ENCODE measurements at places on chromosomes 2 and 18.

GRCh38 chr2:166239548-166239947 lies 111.7 kb upstream of the SCN1A start:
- peak; percentile 83 for DNase-seq

- DNase-seq = peak; percentile 89
These were observed 104.3 kb downstream of the PRKCE start for GRCh38 chr2:45755585-45756335.

DNA sequence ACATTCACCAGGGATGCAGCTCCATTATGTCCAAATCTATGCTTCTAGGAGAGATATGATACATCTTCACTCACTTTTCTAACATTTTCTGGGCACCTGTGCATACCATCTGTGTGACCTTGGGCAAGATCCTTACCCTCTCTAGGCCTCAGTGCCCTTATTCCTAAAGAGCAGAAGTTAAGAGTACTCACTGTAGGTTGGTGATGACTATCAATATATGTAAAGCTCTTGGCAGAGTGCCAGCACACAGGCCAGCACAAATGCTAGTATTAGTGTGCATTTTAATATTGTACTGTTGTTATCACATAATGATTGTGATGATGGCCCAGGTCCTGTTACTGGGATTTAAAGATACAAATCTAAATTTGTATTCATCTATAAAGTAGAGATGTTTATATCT lies 199.2 kb downstream of the RAD51AP2 start:
- DNase-seq = no peak

DNA sequence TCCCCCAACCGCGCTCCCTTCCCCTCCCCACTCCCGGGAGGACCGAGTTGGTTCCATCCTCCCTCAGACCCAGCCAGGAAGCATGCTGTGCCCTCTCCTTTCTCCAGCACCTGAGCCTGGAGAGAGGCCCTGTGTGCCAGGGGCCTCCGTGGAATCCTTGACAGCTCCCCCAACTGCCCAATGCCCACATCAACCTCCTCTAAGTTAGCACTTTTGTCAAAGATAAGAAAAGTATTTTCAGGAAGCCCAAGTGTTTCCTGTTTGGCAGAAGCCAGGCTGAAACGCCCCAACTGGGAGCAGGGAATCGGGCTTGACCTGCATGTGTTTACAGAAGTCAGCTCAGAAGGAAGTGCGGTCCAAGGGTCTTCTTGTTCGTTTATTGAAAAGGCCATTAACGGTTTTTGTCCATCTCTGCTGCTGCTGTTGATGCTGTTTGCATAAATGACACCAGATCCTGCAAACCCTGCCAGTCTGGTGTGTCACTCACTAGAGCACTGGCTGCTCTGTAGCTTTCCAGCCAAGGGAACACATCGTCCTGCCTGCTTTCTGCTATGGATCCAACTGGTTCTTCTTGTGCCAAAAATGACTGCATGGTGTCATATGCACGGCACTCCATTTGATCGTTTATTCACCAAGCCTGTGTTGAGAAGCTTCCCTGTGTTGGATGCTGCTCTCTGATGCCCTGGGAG lies 35.4 kb upstream of the COL6A3 start:
- DNase-seq = peak; percentile 32

DNA sequence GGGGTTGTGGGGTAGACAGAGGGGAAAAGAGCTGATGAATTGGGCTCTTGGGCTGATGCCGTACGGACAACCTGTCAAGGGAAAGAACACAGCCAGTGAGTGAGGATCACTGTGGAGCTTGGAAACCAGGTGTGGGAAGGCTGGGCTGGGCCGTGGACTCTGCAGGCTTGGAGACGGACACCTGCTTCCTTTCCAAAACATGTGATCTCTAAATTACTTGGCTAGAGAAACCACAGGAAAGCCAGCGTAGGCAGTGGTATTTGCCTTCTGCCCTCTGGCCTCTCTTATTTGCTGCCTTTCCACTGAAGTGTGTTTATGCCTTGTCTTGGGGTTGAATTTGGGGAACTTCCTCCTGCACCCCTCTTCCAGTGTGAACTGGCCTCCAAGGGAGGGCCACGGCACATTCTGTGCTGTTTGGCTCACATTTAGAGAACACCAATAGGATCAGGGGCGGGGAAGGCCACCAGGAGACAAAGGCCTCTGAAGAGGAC lies 267.7 kb downstream of the PRKCE start:
- no peak for DNase-seq

DNA sequence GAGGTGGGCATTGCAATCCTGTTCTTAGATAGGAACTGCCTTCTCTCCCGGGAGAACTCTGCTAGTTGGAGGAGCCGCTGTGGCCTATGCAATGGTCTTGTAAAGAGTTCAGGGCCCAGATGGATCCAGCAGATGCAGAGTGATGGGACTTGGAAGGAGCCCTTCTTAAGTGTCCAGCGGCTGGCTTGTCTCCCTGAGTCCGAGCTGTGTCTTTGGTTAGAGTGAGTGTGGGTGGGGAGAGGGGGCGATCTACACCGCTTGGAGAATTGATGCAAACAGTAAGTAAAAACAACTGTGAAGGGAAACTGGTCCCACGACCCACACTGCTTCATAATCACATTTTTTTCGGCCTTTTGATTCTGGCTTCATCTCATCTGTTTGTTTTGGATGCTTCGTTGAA lies 89.8 kb upstream of the CYRIA start:
- no peak for DNase-seq

DNA sequence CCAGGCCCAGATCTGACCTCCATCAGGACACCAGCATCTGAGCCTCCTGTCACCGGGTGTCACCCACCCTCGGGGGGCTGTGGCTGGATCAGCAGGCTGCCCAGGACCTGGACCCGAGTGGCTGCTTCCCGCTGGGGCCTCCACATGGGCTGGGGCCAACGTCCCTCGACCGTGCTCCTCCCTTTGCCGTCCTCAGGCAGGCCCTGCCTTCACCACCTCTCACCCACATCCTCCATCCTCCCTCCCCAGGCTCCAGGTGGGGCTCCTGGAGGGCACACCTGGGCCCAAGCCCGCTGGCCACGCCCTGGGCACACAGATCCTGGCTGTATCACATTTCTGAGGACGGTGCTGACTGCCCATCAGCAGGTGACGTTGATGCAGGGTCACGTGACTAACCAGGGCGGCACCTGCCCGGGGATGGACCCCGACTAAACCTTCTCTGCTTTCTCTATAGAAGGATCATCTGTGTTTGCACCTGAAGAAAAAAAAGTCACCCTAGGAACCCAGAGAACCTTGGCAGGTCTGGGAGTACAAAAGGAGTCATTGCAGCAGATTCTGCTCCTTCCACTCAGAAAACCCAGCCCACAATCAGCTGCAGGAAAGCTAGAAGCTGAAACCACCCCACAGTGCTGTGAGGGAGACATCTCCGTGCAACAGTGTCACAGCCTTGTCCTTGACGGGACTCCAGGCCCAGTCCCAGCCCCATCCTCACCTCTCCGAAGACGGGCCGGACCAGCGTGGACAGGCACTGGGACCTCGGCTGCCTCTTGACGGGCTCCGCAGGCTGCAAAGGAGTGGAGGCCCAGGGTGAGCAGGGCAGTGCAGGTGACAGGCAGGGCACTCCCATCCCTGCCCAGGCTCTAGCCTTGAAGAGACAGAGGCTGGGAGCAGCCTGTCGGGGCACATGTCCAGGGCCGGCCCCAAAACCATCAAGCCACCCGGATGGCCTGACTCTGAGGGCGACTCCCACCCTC lies 11.2 kb downstream of the STK25 start:
- no peak for DNase-seq

- DNase-seq = no peak
These were observed 30.4 kb downstream of the UPP2 start for GRCh38 chr2:158131919-158132566.

GRCh38 chr2:222424276-222424728 lies at the start of gene SGPP2:
Gene SGPP2, plus strand, starts transcription at chr2:222424543. Its CDS starts 60 bp downstream, at chr2:222424603.
- DNase-seq = no peak

GRCh38 chr2:129548880-129549279 lies 430.6 kb upstream of the RAB6C start:
- no peak for DNase-seq

- no peak for DNase-seq
These were observed 17.1 kb upstream of the TTC21B start for GRCh38 chr2:165970663-165971062.

GRCh38 chr2:124001696-124002430 lies 23.2 kb upstream of the CNTNAP5 start:
- no peak for DNase-seq

DNA sequence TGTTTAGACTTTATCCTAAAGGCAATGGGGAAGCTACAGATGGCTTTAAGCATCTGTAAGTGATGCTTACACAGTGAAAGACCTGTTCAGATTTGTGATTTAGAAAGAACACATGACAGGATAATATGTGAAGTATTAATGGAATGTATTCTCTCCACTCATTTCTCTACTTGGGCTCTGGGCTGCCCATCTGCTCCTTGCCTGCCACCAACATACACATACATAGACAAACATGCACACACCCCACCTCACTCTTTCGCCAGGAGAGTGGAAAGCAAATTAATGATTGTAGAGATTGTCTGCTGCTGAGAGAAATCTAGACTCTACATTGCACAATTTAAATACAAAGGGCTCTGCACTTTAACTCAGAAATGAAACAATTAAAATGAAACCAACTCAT lies 61.0 kb upstream of the NFE2L2 start:
- no peak for DNase-seq

DNA sequence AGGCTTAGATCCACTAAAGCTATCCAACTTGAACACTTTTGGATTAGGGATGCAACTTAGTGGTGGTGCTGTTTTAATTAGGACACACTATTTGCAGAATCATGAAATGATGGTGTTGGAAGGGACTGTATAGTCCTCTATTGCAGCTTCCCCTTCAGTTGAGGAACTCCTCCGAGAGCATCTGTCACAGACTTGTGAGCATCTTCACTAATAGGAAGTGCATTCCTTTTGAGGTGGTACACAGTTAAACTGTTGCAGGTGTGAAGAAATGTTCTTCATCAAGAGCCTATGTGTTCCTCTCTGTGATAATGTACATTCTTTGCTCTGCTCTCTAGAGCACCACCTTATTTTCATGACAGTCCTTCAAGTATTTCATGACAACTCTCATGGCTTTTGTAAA lies 197.4 kb downstream of the CAMKMT start:
- no peak for DNase-seq

- DNase-seq = peak; percentile 50
These were observed 367.4 kb downstream of the NCKAP5 start for GRCh38 chr2:133200684-133201421.

GRCh38 chr18:1930291-1931270 lies 640.7 kb downstream of the METTL4 start:
- DNase-seq = no peak

- DNase-seq = no peak
These were observed 131.5 kb downstream of the FAM161A start for GRCh38 chr2:61722318-61722717.

GRCh38 chr2:9021563-9022211 lies 18.2 kb upstream of the MBOAT2 start:
- no peak for DNase-seq

DNA sequence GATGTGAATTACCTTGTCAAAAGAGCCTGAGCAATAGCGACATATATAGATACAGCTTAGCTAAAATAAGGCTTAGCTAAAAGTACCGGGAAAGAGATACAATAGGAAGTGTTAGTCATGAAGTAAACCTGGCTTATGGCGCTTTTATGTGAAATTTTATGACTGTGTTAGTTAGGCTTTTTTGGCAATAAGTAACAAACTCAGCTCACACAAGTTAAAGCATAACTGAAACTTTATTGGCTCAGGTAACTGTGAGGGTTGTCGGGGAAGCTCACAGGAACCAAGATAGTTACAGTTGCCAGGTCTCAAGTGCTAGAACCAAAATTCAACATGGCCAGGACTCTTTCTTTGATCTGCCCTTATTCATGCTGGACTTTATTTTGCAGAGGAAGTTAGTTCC lies 925.0 kb upstream of the GYPC start:
- DNase-seq = no peak

- DNase-seq = peak; percentile 29
These were observed 224.0 kb upstream of the ID2 start for GRCh38 chr2:8457699-8458502.

DNA sequence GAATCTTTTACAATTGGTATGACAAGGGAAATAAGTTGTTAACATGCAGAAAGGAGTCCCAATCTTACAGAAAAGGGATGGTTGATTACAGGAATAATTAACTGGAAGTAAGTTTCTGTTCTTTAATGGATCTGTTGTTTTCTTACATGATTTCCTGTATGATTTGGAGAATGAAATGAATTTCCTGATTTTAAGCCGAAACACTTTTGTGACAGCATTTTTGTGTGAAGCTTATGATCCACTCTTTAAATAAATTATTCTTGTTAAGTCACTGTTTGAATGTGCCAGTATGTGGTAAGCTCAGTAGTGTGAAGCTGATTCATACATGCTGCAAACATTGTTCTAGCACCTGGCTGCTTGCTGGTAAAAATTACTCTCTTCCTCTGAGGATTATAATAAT lies 516.2 kb downstream of the DCDC2C start:
- DNase-seq = no peak

DNA sequence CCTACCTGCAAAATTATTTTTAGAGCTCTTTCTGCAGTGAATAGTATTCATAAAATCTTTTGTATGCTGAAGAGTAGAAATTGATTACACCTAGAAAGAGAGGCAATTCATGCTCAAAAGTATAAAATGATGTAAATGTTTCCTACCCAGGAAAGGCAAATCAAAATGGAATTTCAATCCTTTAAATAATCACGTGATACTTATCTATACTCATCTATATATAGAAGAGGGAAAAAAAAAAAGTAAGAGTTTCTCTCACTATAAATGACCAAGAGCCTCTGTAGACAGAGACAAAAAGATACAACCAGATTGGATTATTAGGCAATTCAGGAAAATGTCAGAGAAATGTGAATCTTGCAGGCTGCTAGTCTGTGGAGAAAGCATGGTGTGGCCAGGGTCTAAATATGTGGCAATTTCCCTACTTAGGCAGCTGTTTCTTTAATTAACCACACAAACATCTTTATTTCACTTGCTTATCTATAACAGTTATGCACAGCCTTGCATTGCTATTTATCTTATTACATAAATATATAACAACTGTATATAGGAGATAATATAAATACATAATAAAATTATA lies 39.5 kb downstream of the METTL8 start:
- no peak for DNase-seq

DNA sequence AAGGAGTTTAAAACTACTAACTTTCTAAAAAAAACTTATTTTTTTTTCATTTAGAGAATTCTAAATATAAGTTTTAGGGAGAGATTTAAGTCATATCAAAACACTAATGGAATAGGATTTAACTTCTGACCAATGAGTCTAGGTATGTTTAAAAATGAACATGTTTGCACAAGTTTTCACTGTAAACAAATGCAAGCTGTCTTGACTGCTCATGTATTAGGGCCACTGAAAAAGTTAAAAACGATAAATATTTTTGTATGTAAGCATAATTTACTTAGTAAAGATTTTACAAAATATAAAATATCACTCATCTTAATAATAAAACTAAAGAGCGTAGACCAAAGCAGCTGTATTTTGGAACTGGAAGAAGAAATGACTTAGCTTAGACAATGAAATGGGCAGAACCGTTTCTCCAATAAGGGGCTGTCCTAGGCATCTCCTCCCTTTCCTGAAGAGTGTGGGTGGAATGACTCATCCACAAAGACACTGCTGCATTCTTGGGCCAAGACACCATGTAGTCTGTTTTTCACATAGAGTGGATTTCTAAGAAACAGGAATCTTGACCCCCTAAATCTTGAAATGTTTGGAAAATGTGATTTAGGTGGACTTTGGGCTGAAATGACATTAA lies 118.8 kb downstream of the MEP1B start:
- DNase-seq = peak; percentile 80

- no peak for DNase-seq
These were observed 3.5 kb upstream of the LANCL1 start for GRCh38 chr2:210480079-210480478.

- no peak for DNase-seq
These were observed 98.7 kb downstream of the ACVR1 start for GRCh38 chr2:157777427-157777826.
